ENCODE measurements at places on chromosomes 7 and 10.
A peak's percentile ranks its signal among the peaks of the same experiment; 100 is the strongest.

GRCh38 chr10:86712317-86712707, 44.0 kb downstream of the LDB3 start:
- DNase-seq: peak; percentile 82

DNA sequence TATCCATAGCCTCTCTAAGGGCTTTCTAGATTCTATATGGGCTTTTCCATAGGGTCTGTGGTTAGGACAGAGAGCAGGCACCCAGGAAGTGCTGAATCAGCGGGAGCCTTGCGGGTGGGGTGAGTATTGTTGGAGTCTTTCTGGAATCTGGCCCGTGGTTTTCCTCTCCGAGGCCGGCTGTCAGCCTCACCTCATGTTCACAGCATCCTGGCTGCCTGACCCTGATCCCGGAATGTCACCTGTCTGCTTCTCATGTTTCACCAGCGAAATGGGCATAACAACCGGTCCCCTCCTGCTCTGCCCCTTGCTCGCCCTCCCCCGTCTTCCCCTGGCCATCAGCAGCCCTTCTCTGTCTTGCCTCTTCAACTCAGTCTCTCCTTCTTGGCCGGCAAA, 36.5 kb downstream of the DDIT4 start:
- no peak for DNase-seq

DNA sequence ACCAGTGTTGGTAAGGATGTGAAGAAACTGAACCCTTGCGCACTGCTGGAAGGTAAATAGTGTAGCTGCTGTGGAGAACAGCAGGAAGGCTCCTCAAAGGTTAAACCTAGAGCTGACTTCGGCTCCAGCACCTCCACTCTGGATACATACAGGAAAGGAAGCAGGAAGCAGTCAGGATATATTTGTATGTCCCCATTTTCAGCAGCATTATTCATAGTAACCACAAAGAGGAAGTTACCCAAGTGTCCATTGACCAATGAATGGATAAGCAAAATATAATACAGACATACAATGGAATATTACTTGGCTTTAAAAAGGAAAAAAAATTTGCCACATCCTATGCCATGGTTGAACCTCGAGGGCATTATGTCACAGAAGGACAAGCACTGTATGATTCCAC, 15.0 kb downstream of the RET start:
- DNase-seq: no peak

DNA sequence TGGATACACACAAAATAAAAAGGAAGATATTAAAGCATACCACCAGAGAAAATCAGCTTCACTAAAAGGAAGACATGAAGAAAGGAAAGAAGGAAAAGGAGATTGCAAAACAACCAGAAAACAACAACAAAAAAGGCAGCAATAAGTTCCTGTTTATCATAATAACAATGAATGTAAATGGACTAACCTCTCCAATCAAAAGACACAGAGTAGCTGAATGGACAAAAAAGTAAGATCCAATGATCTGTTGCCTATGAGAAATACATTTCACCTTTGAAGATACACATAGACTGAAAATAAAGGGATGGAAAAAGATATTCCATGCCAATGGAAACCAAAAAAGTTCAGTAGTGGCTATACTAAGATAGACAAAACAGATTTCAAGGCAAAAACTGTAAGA, 30.3 kb upstream of the FAM171A1 start:
- no peak for DNase-seq

DNA sequence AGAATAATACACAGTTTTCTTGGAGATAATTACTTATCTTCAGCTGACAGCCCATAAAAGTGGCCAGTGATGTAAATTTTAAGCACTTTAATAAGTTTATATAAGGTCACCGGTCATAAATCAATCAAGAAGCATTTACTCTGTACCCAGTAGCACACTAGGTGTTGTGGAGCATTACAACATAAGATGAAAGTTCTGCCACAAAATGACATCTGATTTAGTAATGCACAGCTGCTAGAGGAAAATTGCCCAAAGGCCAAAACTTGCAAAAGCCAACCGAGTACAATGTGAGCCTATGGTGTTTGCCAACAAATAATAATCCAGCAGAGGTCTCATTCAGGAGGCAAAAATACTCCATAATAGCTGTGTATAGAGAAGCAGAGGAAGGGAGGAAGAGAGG, 63.6 kb downstream of the GPR37 start:
- no peak for DNase-seq

DNA sequence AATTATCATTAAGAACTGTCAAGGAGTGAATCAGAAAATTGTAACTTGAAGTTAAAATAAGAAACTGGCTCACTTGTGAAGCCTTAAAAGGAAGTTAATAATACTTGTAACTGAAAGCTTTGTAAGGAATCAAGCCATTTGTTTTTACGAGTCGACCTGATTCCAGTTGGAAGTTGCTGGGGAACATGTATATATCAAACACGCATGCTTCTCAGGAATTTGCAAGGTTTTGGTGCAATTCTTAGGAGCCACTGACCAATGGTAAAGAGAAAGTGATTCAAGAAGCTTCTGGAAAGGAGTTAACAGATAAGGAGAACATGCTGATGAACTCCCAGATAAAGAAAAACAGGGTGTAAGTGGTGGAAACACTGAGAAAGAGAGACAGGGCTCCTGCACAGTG, 56.4 kb downstream of the ETV1 start:
- no peak for DNase-seq

DNA sequence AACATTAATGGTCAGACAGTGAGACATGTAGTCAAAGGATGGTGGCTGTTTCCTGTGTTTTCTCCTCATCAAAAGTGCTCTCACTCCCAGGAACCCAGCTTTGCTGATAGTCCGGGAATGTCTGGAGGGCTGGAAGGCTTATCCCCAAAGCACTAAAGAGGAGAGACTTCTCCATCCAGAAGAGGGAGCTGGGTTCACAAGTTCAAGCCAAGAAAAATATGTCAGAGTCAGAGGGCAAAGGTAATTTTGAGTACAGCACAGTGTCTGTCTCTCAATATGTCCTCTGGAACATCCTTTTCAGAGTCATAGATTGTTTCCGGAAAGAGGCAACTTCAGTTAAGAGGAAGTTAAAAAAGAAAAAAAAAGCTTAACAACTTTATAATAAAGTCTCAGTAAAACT, 281.5 kb upstream of the PHYHIPL start:
- DNase-seq: no peak

DNA sequence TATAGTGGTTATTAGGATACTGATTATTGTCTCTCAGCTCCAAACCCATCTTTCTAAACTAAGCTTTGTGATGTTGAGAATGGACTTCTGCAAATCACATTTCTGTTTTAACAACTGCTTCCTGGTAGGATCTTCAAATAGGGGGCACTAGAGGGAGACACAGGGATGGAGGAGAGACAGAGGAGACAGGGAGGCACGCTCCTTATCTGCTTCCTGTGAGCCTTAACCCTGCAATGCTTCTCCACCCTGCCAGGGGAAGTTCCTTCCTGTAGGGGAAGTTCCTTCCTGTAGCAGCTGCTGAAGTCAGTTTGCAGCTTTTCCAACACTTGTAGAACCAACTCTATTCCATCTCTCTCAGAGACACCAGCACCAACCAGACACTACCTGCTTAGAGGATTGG, 847.2 kb downstream of the CCSER2 start:
- DNase-seq: no peak

DNA sequence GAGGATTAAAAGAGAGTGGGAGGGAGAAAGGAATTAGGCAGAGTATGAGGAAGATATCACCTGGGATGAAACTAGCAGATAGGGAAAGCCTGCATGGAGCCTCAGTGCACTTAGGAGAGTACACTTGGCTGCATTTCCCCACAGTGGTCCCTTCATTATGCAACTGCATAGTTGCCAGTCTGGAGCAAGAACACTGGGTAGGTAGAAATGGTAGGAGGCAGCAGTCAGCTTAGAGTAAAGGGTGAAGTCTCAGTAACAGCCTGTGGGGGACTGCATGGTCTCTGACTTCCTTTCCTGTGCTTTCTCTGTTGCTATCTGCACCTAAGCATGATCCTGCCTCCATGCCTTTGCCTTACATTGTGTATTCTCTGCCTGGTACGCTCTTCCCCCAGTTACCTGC, 14.0 kb upstream of the PCGF5 start:
- no peak for DNase-seq

DNA sequence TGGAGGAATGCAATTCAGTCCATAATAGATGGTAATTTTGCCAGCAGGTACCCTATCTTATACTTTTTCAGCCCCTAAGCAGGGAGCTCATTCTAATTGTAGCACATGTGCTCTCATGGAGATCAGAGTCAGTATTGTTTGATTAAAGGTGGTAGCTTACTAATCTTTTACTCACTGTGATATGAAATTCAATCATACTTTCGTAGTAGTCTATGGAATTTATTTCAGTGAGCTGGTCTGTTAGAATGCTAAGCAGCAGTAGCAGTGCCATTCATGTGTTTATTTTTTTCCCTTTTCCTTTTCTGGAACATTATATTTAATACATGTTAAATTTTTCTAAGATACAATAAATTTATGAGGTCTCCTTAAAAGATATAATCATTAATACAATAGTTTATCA, 109.0 kb downstream of the ST7 start:
- DNase-seq: no peak

GRCh38 chr7:82594665-82595064, 151.1 kb upstream of the CACNA2D1 start:
- DNase-seq: no peak

DNA sequence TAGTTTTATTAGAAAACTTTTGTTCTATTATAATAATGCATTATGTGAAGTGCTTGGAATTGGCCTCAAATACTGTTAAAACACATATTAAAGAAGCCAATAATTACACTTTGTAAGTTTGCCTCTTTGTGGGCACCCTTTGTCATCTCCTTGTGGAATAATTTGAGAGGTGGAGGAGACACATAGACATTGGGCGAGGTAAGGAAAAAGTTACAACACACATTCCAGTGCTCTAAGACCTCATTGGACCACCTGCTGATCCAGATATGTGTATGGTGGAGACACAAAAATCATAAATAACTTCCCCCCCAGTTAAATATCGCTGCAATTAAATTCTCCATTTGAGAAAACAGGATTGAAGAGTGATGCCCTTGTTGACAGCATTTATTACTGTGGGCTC, 511.8 kb downstream of the GFRA1 start:
- no peak for DNase-seq

- DNase-seq: no peak
Measured at GRCh38 chr7:13288516-13288915, 601.1 kb downstream of the ARL4A start.

DNA sequence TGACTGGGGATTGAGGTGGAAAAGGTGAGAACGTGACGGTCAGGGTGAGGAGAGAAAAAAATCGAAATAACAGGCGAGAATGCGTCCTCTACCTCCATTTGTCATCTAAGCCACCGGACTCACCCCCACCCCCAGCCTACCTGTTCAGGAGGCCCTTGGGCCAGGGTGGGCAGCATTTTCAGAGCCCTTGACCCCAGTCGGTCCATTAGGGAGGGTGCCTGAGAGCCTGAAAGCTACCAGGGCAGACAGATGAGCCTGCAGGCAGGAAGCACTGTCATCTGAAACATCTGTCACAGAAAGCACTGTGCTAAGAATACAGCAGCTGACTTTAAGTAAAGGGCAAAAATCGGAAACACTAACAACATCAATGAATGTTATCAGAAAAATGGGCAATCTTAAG, 47.0 kb downstream of the MAD1L1 start:
- DNase-seq: no peak

DNA sequence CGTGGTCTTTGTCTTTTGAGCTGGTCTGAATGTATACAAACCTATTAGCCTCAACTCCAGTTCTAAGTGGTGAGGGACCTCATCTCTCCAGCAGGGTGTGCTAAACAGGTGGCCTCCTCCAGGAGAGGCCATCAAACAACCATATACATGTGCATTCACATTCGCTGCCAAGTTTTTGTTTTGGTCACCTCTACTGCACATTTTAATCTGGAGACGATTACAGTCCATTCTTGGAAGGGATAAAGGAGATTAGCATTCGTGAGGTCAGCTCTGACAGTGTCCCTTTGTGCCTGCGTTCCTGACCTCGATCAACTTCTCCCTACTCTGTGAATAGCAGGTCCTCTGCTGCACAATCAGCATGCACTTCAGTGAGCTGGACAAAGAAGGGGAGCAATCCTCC, 60.8 kb downstream of the RHOBTB1 start:
- peak; percentile 5 for DNase-seq

DNA sequence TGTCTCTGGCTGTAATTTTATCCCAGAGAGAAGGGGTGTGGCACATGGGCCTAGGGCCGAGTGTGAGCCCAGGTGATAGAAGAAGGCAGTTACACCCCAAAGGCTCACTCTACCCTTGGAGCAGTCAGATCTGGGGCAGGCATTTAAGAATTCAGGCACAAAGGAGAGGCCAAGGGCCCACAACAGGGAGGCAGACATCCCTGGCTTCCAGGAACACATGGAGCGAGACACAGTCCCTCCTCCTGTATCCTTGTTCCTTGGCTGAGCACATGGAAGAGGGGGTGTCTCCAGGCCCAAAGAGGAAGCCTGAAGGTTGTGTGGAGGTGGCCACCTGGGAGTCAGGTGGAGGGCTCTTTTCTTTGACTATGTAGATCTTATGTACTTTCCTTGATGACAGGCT, 286.2 kb downstream of the RPS24 start:
- no peak for DNase-seq

DNA sequence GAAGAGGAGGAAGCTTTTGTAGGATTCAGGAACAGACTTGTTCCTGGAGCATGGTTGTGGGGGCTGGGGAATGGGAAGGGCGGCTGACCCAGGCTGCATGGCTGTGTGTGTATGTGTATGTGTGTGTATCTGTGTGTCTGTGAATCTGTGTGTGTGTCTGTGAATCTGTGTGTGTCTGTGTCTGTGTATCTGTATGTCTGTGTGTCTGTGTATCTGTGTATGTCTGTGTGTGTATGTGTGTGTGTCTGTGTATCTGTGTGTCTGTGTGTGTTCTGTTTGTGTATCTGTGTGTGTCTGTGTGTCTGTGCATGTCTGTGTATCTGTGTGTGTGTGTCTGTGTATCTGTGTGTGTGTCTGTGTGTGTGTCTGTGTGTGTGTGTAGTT, 6.6 kb upstream of the STX1A start:
- DNase-seq: no peak

DNA sequence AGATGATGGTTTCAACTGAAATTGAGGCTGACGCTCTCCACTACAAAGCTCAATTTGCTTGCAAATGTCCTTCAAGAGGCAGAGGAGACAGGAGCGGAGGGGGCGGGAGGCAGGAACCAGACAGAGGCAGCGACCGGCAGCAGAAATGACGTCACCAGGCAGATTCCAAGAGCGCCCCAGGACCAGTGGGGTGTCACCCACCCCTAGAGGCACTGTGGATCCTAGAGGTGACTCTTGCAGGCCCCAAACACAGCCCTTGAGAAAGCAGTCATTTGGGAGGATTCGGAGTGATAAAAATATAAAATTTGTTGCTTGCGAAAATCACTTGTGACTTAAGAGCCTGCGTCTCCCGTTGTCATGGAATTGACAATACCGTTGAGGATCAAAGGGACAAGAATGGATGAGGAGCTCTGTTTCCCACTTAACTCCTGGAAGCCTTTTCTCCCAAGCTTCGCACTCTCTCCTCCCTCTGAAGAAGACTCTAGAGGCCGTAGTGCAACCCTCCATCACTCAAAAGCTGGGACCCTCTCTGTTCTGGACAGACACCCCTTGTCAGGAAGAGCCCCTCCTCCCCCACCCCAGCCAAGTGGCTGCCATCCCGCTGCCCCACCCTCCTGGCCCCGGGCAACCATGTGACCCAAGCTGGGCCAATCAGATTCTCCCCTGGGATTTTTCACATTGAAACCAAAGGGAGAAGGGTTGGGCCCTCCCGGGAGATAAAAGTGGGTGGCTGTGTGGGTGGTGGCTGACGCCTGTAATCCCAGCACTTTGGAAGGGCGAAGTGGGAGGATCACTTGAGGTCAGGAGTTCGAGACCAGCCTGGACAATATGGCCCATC, 16.3 kb upstream of the SLC29A4 start:
- DNase-seq: no peak

- no peak for DNase-seq
Measured at GRCh38 chr7:21967598-21968003, 21.9 kb upstream of the CDCA7L start.

- no peak for DNase-seq
Measured at GRCh38 chr7:35605760-35606159, 89.2 kb downstream of the HERPUD2 start.
